ENCODE measurements at places on chromosomes 7 and 10.
A peak's percentile ranks its signal among the peaks of the same experiment; 100 is the strongest.

DNA sequence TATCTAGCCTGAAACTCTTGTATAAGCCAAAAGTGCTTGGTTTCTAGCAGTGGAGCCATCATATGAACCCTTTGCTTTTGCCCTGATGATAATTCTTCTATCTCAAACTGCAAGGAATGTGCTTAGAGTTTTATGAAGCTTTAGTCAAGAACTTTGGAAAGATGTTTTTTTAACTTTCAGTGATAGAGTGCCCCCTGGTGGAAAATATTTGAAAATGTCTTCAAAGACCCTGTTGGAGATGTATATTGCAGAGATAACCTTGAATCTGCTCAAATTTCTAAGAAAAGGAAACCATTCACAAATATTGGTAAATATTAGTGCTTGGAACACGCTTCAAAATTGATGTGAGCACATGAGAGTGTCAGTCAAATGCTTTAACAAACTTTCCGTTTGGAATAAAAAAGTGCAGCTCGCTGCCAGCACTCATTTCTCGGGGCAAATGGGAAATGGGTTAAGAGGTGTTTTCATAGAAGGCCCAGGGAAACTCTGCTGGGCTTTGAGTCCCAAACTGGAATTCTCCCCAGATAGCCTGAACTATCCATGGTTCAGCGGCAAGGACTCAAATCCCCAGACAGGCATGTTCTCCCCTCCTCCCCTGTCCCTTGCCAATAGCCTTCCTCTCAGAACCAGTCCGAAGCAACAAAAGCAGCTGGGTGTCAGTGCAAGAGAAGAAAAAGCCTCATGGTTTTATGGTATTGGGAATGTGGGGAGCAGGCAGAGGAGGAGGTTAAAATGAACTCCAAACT lies 129.3 kb downstream of the MYOF start:
- DNase-seq: peak; percentile 51

GRCh38 chr10:71767420-71768035 lies 5.8 kb downstream of the VSIR start:
- DNase-seq: no peak

DNA sequence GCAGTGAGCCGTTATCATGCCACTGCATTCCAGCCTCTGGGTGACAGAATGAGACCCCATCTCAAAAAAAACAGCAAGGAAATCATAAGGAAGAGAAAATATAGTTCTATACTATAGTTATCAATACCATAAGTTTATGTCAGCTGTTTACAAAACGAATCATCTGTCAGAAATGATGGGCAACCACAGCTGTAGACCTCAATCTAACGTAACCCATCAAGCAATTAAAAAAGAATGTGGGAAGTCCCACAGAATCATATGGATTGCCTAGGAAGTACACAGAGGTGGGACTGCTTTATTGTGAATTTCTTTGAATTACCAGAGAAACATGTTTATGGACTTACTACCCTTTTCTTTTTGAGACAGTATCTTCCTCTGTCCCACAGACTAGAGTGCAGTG lies 6.9 kb downstream of the NRBF2 start:
- no peak for DNase-seq

- no peak for DNase-seq
Observed at GRCh38 chr7:113764401-113765035, 154.3 kb downstream of the PPP1R3A start.

- no peak for DNase-seq
Observed at GRCh38 chr7:106609416-106609815, 51.5 kb downstream of the CCDC71L start.

DNA sequence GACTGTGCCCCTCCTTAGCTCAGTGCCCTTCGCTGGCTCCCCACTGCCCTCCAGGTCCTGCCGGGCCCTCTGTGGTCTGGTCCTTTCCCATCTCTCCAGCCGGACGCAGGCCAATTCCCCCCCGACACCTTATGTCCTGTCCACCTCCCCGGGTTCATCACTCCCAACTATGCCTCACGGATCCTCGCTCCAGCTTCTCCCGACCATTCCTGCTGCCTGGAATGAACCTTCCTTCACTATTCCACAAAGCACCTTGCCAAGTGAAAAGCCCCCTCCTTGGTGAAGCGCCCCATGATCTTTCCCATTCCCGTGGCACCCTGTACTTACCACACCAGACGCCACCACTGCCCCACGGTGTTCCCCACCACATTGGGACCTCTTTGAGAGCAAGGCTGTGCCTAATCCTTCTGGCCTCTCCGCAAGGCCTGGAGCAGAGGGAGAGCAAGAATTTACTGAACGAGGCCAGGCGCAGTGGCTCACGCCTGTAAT lies 47.2 kb downstream of the TMEM270 start:
- DNase-seq: no peak

DNA sequence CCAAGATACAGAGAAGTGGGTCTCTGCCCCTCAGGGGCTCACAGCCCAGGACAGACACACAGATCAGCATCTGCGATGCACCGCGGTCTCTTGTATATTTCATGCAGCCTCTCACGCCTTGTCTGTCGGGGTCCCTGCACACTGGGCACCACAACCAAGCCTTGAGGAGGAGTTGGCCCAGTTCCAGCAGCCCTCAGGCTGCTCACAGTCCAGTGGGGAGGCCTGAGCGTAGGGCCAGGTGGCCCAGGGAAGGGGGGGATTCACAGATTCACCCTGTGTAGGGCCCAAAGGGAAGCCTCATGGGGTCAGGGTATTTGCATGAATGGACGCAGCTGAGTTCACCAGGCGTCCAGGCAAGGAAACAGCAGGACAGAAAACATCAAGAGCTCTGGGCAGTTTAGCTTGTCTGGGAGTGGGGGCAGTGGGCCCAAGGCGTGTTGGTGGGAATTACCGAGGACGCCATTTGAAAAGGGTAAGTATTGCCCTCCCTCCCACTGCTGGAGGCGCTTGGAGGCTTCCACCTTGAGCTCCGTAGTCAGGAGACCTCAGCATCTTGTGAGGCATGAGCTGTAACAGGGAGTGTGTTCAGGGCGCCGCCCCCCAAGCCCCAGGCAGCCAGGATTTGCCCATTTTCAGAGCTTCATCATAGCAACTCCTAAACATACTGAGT lies 129.1 kb upstream of the CHST15 start:
- no peak for DNase-seq

DNA sequence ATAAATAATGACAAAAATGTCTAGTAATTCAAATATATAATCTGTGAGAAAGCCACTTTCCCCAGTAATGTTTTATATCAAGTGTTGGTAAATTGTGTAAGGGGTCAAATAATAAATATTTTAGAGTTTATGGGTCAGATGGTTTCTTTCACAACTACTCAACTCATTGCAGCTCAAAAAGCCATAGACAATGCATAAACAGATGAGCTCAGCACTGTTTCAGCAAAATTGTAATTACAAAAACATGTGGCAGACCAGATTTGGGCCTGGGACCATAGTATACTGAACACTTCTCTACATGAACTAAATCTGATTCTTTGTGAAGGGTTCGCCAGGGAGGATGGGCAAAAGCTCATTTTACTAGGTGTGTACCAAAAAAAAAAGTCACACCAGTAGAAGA lies 460.8 kb downstream of the NRG3 start:
- DNase-seq: no peak

DNA sequence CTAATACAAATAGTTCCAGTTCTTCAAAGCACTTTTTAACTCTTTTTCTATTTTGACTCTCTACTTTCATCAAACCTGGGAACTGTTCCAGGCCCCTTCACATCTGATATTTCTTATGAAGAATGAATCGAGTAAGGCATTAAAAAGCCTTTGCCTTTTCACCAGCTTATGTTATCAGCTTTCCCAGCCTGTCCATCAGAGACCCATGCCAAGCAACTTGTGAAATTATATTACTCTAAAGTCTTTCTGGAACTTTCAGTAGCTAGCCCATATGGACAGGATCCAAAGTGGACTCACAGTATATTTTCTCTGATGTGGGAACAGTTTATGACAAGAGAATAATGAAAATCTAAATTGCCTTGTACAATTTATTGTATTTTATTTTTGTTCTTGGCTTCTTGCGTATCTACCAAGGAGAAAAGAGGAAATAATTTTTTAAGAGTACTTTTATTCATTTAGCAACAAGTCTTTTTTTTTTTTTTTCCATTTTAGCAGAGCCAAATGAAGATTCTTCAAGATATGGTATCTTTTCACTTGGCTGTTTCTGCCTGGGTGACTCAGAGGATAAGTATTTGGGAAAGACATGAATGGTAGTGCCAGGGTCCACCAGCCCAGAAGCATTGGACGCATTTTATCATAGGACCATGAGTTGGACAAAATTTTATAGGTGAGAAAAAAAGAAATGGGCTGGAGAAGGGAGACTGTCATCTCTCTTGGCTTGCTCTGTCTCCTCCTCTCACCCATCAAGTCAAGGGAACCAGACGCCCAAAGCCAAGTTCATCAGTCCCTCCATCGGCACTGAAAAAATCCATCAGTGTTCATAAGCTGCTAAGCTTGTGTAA lies 195.8 kb upstream of the NEBL start:
- no peak for DNase-seq

DNA sequence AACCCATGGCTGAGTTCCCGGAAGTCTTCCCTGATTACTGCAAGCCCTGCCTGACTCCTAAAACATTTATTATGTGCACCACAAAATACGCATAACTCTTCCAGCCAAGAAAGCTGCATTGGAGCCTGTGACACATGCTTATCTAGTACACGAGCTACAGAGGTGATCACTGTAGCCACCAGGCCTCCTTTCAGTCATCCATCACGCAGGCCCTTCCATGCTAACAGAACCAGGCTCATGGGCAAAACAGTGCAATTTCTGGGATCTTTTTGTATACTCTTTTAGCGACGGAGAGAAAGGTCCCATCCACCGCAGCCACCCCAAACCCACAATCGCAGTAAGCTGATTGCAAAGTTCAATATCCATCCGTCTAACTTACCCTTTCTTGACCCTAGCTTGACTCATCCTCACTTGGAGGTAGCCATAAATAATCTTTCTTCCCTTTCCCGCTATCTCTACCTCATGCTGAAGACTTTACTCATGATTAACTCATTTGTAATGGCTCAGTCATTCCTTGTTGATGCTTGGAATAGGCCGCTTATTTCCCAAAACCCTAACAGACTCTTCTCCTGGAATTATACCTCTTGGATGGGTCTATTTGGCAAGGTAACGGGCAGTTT lies 1203.5 kb downstream of the TYW1 start:
- no peak for DNase-seq

- no peak for DNase-seq
Observed at GRCh38 chr7:47375121-47375938, 206.6 kb downstream of the TNS3 start.

GRCh38 chr10:19054289-19054835 lies 5.8 kb downstream of the MALRD1 start:
- no peak for DNase-seq

Measured in activated CD4-positive, alpha-beta T cell treated with anti-CD3 and anti-CD28 coated beads, Interleukin-10, Interleukin-2, amounts not matched to agents 100 ng/mL and 50 ng/mL, durations not matched to agents 16 hours and 8 hours (primary cell).